Hippocampal formation (tissue), 2 donors: ENCODE measurements at places on chromosomes 13 and 19.
A peak's percentile ranks its signal among the peaks of the same experiment; 100 is the strongest.

DNA sequence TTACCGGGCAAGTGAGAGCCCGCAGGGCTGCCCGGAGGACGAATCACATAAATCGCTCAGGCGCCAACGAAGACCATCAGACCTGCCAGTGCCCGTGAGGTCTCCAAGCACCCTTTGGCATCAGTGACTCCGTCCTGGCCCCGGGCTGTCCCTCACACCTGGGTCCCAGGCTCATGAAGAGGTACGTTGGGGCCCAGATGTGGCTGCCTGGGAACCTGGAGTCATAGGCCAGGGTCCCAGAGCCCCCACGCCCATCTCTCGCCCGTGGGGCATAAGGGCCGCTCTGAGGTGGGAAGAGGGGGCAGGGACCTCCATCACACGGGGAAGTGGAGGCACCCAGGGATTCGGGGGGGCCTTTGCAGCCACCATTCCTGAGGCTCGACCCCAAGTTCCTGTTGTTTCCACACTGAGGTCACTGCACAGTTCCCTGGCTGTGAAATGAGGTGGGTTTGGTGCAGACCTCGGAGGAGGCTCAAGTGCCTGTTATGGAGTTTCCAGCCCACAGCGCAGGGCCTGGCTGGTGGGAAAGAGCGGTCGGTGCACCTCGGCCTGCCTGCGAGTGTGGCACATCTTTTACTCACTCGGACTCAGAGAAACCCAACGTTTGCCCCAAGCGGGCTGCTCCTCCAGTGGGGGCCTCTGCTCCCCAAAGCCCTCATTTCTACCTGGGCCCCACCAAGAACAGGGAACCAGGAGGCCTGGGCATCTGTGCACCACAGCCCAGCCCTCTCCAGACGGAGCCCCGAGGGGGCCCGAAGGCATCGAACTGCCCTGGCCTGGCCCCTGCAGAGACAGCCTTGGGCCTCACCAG lies 35.9 kb upstream of the C13orf46 start:
- no peak for DNase-seq

- DNase-seq, result no peak
These were observed 356.5 kb downstream of the NALCN start for GRCh38 chr13:101059793-101060192.

- no peak for DNase-seq
These were observed 8.6 kb upstream of the SLC7A9 start for GRCh38 chr19:32877977-32878745.

DNA sequence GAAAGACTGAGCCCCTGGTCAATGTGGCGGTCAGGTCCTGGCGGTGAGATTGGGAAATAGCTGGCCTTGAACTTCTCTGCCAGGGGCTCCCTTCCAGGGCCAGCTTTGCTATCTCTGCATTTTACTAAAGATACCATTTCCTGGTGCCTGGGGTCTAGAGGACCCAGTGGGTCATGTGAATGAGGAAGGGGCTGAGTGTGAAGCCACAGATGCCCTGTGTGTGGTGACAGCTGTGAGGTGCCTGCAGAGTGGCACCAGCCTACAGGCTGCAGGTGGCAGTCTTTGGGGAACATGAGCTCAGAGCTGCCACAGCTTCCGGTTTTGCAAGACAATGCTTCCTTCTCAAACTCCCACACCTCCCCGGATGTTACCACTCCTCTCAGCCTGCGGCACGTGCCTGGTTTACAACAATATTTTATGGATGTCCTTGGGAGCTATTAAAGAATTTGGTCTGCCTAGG lies 5.2 kb upstream of the MLNR start:
- DNase-seq, result no peak

GRCh38 chr13:103556681-103557080 lies 490.5 kb upstream of the SLC10A2 start:
- DNase-seq, result no peak

DNA sequence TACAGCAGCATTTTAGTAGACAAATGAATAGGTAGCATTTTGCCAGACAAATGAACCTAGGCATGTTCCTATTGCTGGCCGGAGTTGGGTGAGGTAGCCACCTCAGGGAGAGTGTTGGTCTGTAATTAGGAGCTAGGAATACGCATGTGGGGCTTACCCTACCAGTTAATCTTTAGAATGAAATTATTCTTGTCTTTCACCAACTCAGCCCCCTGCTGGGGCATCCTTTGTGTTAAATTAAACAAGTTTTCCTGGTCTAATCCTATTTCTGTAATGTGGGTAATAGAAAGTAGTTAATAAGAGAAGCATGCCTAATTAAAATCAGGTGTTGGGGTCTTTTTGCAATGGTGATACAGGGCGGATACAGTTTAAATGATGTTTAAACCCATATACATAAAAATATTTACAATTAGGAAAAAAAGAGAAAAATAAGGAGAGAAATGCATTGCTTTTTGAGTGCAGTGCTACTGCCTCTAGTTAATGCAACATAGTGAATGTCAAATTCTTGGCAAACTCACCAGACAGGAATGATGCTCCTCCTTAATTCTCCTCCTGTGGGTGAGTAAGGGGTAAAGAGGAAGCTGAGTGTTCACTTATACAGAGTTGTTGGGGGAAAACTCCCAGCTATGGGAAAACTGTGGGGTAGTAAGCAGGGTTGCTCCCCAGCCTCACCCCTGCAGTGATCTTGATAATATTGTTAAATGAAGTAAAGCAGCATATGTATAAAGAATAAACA lies 276.4 kb upstream of the EDNRB start:
- DNase-seq, result no peak

DNA sequence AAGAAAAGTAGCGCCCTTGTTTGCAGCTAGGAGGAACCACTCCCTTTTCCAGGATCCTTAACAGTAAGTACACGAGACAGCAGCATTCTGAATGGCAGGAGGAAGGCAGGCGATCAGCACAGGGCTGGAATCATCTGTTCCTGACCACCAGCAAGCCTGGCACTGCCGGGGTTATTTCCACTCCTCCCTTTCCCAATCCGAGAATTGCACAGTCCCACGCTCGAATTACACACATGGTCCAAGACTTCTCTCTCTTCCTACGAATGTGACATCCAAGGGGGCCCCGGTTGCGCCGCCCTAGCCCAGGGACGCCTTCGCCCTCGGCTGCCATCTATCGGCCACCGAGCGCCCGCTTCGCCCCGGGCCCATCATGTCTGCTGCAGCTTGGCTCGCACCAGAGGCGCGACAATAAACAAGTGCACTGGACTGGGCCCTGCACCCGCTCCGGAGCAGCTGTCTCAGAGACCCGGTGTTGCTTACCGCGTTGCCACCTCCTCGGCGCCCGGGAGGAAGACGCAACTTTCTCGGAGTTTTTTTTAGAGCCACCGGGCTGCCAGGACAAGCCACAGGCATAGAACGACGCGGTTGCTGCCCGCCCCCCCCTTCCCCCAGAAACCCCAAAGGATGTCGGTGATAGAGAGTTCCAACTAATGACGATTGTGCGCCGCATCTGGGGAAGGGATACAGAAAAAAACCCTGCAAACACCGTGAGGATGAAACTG lies at the start of gene SLITRK5:
Gene SLITRK5, plus strand, starts transcription at position 341 of the 722 bp plus-strand sequence. CDS start 4,018 bp downstream, outside the sequence.
- peak; percentile 85 for DNase-seq

DNA sequence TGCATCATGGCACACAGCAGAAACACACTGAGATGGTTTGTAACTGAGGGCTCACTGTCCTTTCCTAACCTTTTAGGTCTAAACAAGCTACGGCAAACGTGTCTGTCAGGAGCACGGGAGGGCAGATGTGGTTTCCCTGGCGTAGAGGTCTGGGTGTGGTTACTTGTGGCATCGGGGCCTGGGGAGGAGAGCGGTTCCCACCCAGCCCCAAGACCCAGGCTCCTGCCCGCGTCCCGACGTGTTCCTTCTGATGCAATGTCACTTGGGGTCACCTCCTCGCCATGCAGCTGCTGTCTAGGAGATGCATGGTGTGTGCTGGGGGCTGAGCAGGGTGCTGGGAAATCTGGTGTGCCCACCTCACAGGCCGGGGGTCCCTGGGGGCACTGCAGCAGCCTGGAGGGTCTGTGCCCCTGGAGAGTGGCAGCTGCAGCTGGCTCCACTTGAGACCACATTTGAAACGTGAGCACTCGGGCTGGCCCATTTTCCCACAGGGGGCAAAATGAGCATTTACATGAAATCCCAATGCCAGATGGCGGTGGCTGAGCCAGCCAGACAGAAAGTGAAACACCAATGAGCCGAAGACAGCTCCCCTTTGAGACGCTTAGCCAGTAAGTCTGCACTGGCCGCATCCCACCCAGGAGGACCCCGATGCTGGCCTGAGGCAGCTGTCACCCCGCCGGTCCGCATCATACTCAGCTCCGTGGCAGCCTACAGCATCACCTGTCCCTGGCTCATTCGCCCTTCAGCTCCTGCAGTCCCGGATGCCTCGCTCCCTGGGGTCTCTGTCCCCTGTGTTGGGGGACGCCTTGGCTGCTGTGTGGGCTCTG lies 22.3 kb upstream of the MYDGF start:
- DNase-seq, result no peak

- no peak for DNase-seq
These were observed 880 bp downstream of the SWSAP1 start for GRCh38 chr19:11375143-11375948.

DNA sequence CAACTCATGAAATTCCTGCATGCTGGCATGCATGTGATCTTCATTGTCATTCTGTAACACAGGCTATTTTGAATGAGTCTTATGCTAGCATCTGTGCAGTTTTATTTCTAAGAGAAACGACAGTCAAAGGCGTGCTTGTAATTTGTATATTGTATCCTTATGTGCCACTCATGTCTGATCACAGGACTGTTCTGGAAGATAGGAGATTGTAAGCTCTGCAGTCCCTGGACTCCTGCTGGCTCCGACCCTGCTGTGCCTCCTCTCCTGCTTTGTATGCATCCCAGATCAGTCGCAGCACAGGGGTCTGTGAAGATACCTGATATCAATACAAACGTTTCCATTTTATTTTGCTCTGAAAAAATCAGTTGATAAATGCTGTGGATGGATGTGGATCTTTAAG lies 653.1 kb downstream of the LIG4 start:
- DNase-seq, result no peak

- no peak for DNase-seq
These were observed 11.0 kb downstream of the FRY start for GRCh38 chr13:32042551-32042950.

GRCh38 chr13:51603716-51604115 lies 19.5 kb downstream of the WDFY2 start:
- DNase-seq, result no peak

DNA sequence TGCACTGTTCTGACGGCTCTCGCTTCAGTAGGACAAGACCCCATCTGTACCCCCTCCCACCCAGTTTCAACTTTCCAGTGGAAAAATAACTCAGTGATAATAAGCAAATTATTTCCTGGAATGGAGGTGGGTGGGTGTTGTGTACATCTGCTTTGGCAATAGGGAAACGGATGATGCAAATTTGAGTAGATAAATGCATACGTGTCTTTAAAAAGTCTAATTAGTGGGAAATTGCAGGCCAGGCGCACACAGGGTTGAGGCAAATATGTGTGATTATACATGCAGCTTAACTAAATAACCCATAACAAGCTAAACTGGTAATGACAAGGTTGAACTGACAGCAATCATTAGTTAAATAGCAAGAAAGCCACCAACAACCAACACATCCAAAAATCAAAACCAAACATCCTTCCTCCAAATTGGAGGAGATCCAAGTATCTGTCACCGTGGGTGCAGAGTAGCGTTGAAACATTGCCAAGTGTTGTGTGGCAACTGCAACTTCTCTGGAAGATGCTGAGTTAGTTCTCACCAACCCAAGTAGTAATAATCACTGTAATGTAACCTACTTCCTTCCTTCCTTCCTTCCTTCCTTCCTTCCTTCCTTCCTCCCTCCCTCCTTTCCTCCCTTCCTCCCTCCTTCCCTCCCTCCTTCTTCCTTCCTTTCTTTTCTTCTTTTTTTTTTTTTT lies 54.6 kb downstream of the TRPM4 start:
- no peak for DNase-seq

DNA sequence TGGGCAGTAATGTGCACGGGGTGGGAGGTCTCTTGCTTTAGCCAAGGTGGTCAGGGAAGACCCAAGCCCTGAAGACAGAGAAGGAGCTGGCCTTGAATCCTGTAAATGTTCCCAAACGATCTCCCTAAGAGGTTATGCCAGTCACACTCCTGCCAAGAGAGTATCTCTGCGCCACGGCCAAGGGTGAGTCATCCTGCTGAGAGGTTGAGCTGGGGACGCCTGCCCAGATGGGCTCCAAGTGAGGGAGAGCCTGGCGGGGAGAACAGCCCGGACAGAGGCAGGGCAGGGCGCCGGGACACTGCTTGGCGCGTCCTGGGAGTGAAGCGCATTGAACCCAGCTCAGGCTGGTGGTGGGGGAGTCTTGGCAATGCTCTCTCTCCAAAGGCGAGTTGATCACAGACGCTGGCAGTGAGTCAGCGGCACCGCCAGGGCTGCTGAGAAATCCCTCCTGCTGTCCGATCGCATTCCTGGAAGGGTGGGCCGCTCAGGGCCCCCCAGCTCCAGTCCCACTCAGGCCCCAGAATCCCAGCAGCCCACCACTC lies 16.4 kb downstream of the SULT2B1 start:
- peak; percentile 2 for DNase-seq

- DNase-seq, result no peak
These were observed 908.2 kb downstream of the EFNB2 start for GRCh38 chr13:105627270-105627669.

DNA sequence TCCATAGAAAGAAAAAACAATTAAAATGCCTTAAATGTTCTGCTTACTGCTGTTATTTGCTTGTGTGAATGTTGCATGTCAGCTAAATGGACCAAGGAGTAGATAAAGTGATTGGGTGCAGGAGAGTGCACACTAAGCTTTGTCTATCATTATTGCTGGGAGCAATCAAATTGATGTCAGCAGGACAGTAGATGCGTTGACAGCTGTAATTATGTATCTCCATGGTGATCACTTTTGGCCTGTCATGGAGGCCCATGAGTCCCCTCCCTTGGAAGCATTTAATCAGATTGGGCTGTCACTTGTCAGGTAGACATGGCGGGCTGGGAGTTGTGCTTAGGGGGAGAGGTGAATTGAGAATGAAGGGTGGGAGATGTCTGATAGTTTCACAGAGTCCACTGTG lies 215.3 kb downstream of the PCCA start:
- DNase-seq, result no peak

DNA sequence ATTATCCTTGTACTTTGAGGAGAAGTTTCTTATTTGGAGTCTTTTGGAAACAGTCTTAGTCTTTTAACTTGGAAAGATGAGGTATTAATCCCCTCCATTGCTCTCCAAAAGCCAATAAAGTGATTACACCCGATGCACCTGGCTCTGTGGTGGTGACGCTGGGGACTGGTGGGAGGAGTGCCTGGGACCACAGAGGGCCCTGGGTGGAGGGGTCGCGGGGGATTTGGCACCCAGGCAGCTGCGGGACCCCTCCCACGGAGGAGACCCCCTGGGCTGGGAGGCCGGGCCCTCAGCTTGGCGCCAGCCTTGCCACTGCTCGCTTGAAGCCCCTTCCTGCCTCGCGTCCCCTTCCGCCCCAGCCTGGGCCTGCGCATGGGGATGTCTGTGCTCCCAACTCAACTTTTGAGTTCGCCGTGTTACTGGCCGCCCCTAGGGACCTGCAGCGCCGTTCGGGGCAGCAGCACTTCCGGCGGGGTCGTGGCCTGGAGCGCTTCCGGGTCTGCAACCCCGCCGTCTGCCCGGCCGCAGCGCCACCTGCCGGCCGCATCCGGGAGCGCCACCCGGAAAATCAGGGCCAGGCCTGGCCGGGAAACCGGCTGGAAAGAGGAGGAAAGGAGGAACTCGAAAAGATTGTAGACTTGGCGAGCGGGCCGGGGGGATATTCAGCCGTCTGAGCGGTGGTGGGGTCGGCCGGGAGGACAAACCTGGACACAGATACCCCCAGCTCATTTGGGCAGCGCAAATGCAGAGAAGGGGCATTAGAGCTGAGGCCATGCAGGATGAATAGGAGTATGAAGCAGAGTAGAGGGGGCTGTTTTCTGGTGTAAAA lies 8.4 kb downstream of the PEAK3 start:
- no peak for DNase-seq
